Hair follicle dermal papilla cell (primary cell): ENCODE measurements at places on chromosomes 4 and X. TPM values are rescaled to one million over a fixed set of nuclear protein-coding genes. Genes with fewer than 3 reads are reported as not detected.

Gene CWH43
- not detected in 2 replicates for total RNA-seq

Gene CDKL5
- 6.7 and 7.3 TPM in 2 replicates for total RNA-seq

Gene MAGEA12
- not detected in 2 replicates for total RNA-seq

Gene IL13RA1
- total RNA-seq, result 52.5 and 68.3 TPM in 2 replicates

Gene LANCL3
- 0.24 and 0.32 TPM in 2 replicates for total RNA-seq

Gene POU4F2
- not detected in 2 replicates for total RNA-seq

Gene RGN
- 4.0 and 5.0 TPM in 2 replicates for total RNA-seq

Gene CAPN6
- 0.12 and 0.16 TPM in 2 replicates for total RNA-seq

Gene ADH1C
- total RNA-seq, result 0.16 TPM in 1 of 2 replicates, not detected in the other
